ENCODE measurements at places on chromosomes 12 and 14. TPM values are rescaled to one million over a fixed set of nuclear protein-coding genes. Genes with fewer than 3 reads are reported as not detected.

PLEKHG7 gene
- not detected for total RNA-seq

TOMM20L gene
- total RNA-seq, result not detected

KRT85 gene
- total RNA-seq, result not detected

DNA sequence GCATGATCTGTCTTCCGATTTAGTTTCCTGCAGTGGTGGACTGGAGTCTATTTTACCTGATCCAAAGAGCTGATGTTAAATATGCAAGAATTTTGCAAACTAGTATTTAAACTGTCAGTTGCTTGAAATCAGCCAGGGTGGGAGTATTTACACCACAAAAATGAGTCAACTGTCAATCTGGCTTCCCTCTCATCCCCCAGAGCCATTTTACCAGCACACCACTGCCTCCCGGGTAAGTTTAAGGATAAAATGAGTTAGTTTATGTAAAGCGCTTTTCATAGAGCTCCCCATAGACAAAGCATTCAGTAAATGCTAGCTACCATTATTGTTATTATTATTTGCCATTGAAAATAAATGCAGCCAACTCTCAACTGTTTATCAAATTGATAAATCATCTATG is 106.3 kb upstream of the FRMD6 start:
- H3K36me3 ChIP-seq, result no peaks in the 10 kb centered on the region
- H3K4me1 ChIP-seq, result no peaks in the 10 kb centered on the region
- no peaks in the 10 kb centered on the region for H3K27me3 ChIP-seq
- no peak for DNase-seq
- H3K27ac ChIP-seq, result no peak overlapping the region
